ENCODE measurements at places on chromosomes 12 and 14. TPM values are rescaled to one million over a fixed set of nuclear protein-coding genes. Genes with fewer than 3 reads are reported as not detected.

DNA sequence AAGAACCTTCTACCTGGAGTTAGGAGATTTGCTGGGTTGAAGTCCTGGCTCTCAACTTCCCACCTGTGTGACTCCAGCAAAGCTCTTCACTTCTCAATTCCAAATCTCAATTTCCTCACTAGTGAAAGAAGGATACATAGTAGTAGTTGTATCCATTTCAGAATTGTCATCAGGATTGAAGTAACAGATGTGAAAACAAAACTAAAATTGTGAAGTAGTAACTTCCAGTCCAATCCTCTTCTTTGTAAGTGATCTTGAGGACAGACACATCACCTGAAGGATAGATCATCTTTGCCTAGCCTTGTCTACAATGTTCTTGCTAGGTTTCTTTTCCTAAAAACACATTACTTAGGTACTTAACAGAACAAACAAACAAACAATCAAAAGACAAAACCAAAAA lies 1.2 kb upstream of the LRRK2 start:
- no peak for DNase-seq

Gene C2CD5
- total RNA-seq: 22.4 TPM

DNA sequence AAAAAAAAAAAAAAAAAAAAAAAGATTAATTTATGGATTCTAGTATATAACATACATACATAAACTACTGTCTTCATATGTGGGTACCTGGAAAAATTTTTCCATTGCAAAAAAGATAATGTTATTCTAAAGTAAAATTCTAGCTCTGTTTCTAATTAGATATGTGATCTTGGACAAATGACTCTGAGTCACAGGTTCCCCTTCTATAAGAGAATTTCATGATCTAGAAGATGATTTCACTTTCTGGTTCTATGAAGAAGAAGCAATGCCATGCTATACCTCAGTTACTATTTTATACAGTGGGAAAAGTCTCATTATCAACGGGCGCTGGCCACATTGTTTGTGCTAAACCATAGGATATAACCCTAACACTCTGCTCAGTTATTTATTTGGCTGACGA lies 351.3 kb downstream of the ZFP36L1 start:
- no peak for DNase-seq

Gene DNAH10
- 0.29 TPM for total RNA-seq

DNA sequence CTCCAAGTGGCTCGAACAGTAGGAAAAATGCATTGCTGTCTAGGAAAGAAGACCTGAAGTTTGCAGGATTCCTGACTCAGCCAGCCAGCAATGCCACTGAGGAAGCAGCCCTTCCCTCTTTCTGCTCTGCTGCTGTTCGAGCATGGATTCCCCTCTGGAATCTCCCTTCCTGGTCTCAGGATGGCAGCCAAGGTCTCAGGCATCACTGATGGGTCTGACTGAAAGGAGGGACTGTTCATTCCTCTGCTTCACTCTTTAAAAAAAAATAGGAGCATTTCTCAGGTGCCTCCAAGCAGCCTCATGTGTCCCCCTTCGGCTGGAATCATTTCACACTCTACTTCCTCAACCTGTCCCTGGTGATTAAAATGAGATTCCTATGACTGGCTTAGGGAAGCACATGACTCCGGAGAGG lies 62.4 kb downstream of the SLC15A4 start:
- no peak for DNase-seq

Gene CHURC1
- 38.6 TPM for total RNA-seq
